Activated CD8-positive, alpha-beta memory T cell treated with anti-CD3 and anti-CD28 coated beads for 4 hours (primary cell): ENCODE measurements at places on chromosomes 6 and 20.

- no peak for DNase-seq
Measured at GRCh38 chr6:157929765-157930319, 51.8 kb upstream of the SYNJ2 start.

DNA sequence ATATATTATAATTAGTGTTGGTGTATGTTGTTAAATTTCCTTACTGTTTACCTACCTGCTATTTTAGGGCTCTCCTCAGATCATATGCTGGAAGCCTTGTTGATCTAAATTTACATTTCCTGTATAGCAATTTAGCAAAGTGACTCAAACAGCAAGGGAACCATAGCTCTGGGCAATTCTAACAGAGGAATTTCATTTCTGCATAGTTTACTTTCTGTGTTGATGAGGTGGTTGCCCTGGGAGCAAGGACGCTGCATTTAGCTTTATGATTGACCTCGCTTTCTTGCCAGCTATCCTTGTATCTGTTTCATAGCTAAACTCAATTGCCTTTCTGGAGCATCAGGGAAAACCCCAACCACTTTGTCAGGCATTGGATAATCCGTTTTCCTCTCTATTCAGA, 810.8 kb downstream of the GRIK2 start:
- no peak for DNase-seq

- DNase-seq = no peak
Measured at GRCh38 chr6:135195041-135195440, 13.9 kb downstream of the MYB start.

- DNase-seq = no peak
Measured at GRCh38 chr6:88490195-88490907, 324.2 kb upstream of the CNR1 start.

DNA sequence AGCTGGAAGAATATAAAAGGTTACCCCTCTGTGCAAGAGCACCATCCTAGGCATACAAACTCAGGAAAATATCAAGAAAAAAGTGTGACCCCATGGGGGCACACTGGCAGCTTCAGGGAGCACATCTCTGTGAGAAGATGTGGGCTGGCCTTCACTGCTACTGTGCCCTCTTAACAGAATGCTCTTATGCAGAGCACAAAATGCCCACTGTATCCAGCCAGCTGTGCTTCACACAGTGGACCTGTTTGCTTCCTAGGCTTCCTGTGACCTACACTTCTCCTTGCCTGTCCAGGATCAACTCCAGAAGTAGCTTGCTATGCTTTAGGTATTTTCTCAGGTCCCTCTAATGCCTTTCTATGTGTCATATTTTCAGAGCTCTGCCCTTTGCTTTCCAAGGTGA, 380.2 kb upstream of the MMS22L start:
- DNase-seq = no peak
